ENCODE measurements at places on chromosomes 4 and X.

DNA sequence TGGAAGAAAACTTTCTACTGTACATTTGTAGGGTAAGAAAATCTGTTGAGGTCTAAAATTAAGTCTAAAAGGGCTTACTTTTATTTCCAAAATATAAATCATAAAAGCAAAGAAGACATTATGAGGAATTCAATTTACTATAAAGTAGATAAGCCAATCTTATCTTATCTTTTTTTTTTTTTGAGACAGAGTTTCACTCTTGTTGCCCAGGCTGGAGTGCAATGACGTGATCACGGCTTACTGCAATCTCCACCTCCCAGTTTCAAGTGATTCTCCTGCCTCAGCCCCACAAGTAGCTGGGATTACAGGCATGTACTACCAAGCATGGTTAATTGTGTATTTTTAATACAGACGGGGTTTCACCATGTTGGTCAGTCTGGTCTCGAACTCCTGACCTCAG, 166.9 kb downstream of the NR3C2 start:
- DNase-seq = no peak

GRCh38 chr4:92862509-92862908, 558.7 kb downstream of the GRID2 start:
- DNase-seq = no peak

DNA sequence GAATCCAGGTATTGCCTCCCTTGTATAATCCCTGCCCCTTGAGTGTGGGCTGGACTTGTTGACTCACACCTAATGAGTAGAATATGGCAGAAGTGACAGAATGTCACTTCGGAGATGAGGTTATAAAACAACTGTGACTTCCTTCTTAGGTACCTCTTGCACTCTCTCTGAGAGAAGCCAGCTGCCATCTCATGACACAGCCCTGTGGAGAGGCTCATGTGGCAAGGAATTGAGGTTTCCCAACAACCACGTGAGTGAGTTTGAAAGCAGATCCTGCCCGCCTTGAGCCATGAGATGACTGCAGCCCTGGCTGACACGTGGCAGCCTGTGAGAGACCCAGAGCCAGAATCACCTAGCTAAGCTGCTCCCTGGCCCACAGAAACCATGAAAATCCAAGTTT, 13.5 kb downstream of the ASB11 start:
- DNase-seq = no peak

DNA sequence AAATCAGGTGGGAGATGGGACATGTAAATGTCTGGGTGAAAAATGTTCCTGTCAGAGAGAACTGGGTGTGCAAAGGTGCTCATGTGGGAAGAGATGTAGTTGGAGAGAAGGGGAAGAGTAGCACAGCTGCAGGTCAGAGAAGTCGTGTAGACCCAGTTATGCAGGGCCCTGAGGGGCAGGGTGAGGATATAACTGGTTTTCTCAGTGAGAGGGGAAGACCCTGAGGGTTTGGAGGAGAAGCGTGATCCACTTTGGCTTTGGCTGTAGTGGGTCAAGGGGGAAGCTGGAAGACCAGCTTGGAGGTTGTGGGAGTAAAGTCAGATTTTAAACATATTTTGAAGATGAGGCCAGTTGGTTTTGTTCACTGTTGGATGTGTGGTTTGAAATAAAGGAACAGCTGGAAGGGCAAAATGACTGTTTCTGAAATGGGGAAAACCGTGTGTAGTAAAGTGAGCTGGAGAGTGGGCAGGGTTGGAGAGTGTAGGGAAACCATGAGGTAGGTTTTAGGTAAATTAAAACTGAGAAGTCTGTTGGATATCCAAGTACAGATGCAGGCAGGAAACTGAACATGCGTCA, 44.2 kb downstream of the NAP1L5 start:
- no peak for DNase-seq

GRCh38 chr4:84498935-84499623, at the start of gene NKX6-1:
NKX6-1 (minus strand) TSS chr4:84499292; CDS start chr4:84498228, 1,064 bp downstream.
- peak; percentile 93 for DNase-seq

- no peak for DNase-seq
Observed at GRCh38 chrX:42075032-42075431, 151.7 kb upstream of the CASK start.

DNA sequence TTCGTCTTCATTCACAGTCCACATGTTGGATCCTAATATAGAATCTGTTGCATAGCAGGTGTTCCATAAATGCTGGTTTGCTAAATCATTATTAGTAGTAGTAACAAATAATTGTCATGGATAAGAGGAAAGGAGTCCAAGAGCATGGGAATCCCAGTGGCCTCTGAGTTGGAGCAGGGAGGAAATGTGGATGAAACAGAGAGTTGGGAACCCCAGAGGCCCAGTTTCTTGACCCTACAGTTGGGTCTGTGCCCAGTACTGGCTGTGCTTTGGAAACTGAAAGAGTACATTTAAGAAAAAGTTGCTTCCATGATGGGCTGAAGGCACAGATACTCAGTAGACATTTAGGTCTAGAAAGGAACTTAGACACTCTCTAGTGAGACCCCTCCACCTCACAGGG, 149.4 kb upstream of the PSAPL1 start:
- DNase-seq = no peak

GRCh38 chr4:71267244-71267643, 71.6 kb upstream of the SLC4A4 start:
- no peak for DNase-seq

- DNase-seq = no peak
Observed at GRCh38 chr4:110666030-110666429, 43.2 kb upstream of the PITX2 start.

- no peak for DNase-seq
Observed at GRCh38 chr4:154208424-154208823, 283.2 kb downstream of the DCHS2 start.

DNA sequence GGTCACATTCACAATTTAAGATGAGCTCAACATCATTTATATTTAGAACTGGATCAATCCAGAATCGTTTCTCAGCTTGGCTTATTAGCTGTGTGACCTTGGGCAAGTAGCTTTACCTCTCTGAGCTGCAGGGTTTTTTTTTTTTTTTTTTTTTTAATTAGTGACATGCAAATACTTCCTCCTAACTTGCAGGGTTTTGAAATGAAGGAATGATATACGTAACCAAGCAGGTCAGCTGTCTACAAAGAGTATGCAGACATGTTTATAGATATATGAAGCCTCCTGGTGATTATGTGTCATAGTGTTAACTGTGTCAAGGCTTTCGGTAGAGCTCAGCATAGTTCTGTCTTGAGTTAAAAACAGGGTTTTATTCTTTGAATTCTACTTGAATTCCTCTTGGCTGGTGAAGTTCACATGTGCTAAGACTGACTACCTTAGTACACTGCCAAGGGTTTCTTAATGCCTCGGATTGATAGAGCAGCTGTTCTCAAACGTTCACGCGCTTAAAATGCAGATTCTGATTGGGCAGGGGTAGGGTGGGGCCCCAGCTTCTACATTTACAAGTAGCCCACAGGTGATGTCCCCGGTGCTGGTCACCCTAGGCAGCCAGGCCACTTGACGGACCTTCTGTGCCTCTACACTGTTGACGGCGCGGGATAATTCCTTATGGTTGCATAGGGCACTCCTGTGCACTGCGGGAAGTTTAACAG, 654 bp upstream of the STS start:
- no peak for DNase-seq

GRCh38 chr4:184728858-184729257, 5.0 kb downstream of the CENPU start:
- DNase-seq = no peak

- no peak for DNase-seq
Observed at GRCh38 chr4:172547724-172548123, 620.9 kb upstream of the GALNT7 start.

DNA sequence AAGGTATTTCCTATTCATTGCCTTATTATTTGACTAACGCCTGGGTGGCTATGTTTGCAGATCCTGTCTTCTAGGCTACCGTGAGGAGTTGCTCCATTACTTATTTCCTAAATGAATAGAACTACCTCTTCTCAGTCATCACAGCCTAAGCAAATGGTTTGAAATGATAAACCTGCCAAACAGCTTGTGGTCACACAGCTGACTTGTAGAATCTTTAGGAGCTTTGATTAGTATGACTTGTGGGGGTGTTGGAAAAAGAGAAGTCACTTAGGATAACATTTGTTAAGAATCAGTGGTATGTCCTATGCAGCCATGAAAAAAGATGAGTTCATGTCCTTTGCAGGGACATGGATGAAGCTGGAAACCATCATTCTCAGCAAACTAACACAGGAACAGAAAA, 169.3 kb downstream of the PPARGC1A start:
- no peak for DNase-seq

DNA sequence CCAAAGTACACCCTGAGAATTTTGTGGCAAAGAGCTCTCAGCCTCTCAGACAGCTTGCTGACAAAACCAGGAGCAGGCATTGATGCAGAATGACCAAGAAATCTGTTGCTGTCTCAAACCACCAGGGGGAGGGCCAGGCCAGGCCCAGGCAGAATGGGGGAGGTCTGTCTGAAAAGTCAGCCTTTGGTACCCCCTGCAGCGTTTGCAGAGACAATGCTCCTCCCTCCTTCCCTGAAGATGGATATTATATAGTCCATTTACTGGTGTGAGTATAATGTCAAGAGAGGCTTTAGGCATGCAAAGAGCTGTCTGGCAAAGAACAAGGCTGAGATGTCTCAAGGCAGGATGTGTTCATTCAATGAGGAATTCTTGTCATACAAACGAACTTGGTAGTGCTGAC, 52.9 kb upstream of the TRPC5OS start:
- DNase-seq = no peak

- no peak for DNase-seq
Observed at GRCh38 chr4:43242606-43243005, 350.1 kb downstream of the GRXCR1 start.

- DNase-seq = no peak
Observed at GRCh38 chr4:106385853-106386393, 17.3 kb upstream of the GIMD1 start.

GRCh38 chr4:66034671-66035070, 364.4 kb upstream of the EPHA5 start:
- no peak for DNase-seq

DNA sequence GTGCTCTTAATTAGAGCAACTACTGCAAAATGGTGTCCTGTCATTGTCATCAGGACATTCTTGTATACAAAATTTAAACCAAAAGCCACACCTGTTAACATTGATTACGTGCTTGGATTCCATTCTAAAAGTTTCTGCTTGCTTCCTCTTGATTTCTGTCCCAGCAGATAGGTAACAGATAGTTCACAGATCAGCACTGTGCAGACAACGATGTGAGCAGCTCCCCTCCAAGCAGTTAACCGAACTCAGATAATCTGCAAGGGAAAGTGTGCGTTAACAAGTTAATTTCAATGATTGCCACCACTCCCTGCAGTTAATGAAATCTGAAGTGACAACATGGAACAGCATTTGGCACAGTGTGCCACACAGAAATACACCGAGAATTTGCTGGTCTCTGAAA, 54.4 kb upstream of the RELL1 start:
- no peak for DNase-seq
